ENCODE measurements at places on chromosomes 2 and 18. TPM values are rescaled to one million over a fixed set of nuclear protein-coding genes. Genes with fewer than 3 reads are reported as not detected.

DNA sequence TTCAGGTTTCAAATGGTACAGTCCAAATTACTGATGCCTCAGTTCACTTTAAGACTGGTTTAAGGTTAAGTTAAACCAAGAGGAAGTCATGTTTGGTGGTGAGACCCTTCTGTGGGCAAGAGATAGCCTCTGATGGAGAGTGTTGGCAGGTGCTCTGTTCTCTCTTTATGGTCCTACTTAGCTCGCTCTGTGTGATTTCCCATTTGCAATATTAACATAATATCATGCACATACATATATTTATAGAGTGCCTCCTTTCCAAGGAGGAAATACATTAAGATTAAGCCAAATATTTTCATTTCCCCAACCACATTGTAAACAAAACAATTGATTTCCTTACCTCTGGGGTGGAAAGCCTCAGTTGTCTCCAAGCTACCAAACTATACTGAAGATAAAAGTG is 222.4 kb downstream of the PIK3C3 start:
- no peak for DNase-seq

DNA sequence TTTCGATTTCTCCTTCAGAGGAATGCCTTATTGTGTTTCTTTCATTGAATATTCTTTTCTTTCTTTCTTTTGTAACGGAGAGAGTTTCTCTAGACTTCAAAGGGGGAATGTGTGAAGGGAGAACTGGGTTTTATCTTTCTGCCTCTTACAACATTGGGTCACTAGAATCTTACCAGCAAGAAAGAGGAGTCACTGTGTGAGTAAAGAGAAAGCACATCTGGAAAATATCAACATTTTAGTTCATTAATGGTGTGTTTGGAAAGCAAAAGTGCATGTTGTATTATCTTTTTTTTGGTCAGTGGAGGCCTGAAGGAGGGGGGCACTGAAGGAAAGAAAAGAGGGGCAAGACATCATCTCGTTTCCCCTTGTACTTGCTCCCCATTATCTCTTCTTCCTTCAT is 86.6 kb upstream of the THOC1 start:
- no peak for DNase-seq

GRCh38 chr18:35180455-35180854 is 60.4 kb upstream of the ZNF397 start:
- no peak for DNase-seq

Gene RNU2-63P
- total RNA-seq: 24.6 TPM

All from neural crest cell (in vitro differentiated cells).